SW480 (cell line): ENCODE measurements at places on chromosomes 5 and 9.

DNA sequence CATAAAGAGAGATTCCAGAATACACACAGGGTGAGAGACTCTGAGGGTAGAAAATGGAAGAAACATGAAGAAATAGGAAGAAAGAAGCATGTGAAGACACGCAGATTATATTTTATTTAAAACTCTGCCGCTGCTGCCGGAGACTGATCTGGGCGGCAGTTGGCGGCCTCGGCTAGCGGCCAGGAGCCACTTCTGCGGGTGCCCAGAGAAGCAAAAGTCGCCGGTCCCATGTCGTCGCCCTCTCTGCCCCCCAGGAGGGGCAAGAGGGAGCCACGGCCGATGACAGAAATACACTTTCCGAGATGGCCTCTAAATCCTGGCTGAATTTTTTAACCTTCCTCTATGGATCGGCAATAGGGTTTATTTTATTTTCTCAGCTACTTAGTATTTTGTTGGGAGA is 40.9 kb downstream of the ANKRD55 start:
- DNase-seq = no peak

GRCh38 chr9:15268782-15269181 is 38.2 kb downstream of the TTC39B start:
- DNase-seq = no peak

DNA sequence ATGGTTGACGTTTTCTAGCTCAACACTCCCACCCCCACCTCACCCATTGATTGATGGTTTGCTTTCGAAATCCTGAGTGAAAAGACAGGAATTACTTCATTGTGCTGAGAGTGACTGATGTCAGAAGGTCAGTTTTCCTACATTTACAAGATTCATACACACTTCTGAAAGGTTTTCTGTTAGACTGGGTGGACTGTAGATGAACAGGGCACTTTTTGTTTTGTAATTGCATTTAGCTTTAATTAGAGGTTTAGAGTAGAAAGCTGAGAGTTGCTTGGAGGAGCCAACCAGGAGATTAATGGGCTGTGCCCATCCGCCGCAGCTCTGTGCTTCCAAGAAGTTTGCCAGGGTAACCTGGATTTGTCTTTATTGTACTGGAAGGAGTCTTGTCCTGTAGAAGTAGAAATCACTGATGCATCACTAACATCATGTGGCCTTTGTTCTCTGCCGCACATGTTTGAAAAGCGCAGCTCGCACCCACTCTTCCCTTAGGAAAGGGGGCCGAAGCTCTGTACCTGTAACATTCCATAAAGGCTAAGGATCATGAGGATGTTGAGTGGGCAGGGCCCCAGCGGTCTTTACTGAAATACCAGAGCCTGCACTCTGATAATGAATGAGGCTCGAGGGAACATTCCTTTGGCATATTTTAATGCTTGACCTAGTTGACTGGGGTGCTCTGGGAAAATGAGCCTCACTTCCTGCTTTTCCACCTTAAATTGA is 267.6 kb upstream of the DMRT1 start:
- DNase-seq = no peak

- no peak for DNase-seq
Measured at GRCh38 chr9:4862506-4863250, 69.9 kb downstream of the RCL1 start.

GRCh38 chr9:131856105-131856504 is 116.2 kb upstream of the RAPGEF1 start:
- no peak for DNase-seq

DNA sequence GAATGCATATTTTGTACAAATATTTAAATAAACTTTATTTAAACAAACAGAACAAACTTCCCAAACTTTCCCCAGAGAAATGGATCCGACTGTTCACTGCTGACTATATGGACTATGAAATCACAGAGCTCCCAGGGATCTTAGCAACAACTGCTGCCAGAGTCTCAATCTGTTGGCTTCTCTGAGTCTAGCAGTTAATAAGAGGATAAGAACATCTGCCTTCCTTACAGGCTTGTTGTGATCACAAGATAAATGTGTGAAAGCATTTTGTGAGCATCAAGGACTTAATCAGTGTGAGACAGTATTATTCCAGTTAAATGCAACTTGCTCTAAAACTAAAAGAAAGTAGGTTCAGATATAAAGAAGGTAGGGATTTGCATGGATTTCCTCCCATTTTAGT is 31.4 kb upstream of the MYOT start:
- no peak for DNase-seq

DNA sequence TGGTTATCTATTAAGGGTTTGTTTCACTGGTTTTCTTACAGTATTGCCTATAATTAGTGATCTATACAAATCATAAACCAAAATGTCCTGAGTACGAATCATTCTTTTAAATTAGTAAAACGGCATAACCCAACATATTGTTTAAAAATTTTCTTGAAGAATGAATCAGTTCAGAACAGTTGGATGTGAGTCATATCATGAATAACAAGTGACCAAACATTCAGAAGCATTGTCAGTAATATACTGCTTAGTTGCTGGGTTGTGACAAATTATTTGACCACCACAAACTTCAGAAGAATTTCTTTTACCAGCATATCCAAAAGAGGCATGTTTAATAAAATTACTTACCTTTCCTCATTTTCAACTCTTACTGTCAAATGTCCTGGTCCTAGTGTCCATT is 111.2 kb downstream of the UNC13B start:
- no peak for DNase-seq

GRCh38 chr9:127971357-127972235 is 9.2 kb downstream of the EEIG1 start:
- no peak for DNase-seq

DNA sequence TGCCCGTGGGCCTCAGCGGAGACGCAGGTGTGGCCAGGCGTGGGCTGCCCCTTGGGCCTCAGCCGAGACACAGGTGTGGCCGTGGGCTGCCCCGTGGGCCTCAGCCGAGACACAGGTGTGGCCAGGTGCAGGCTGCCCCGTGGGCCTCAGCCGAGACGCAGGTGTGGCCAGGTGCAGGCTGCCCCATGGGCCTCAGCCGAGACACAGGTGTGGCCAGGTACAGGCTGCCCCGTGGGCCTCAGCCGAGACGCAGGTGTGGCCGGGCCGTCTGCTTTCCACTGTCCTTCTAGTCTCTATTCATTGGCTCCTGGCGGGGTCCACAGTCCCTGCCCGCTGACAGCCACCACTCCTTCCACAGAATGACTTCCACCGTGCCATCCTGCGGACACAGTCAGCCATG is 56.1 kb downstream of the KCNT1 start:
- no peak for DNase-seq

DNA sequence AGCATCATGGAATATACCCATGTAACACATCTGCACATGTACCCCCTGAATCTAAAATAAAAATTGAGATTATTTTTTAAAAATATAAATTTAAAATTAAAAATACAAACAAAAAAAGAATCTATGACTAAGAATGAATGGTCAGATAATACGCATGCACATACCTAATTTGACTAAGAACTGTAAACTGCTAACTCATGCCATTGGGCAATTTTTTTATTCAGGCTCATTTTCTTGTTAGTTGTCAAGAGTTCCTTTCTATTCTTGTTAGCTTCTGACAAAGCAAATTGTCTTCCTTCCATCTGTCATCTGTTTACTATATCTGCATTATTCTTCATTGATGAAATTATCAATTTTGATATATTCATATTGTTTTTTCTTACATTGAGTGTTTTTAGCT is 69.5 kb upstream of the HAND1 start:
- no peak for DNase-seq

DNA sequence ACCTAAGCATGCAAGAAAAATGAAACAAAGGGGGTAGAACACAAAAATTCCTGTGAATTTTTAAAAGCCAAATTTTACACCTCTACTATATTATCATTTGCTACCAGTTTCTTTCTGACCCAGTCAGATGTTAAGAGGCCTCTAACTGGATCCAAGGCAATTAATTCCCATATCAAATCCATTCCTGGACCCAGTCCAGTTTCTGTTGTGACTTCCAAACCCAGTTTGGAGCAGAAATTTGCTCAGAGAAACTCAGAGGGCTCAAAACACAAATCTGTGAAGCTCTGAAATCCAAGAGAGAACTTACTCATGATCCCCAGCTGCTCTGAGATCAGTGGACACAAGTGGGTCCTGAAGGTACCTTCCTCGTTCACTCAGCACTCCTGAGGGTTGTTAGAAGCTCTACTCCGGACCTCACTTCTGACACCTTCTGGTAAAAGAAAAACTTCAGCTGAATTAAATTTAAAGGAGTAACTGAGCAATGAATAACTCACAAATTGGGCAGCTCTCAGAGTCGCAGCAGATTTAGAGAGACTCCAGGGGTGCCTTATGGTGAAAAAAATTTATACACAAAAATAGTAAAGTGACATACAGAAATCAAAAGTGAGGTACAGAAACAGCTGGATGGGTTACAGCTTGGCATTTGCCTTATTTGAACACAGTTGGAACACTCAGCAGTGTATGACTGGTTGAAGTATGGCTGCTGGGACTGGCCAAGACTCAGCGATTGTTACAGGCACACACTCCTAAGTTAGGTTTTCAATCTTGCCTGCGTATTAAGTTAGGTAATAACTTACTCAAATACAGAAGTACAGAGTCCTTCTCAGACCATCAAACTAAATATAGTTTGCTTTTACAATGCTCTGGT is 32.4 kb downstream of the INSL4 start:
- no peak for DNase-seq

- DNase-seq = no peak
Measured at GRCh38 chr5:173314166-173314952, 13.9 kb downstream of the STC2 start.
